ENCODE measurements at places on chromosomes 16 and 17. TPM values are rescaled to one million over a fixed set of nuclear protein-coding genes. Genes with fewer than 3 reads are reported as not detected.

The RUSF1 gene
- total RNA-seq: 52.5 TPM

The TUBD1 gene
- total RNA-seq: 7.9 TPM

The APOBR gene
- total RNA-seq: not detected

The CACNG3 gene
- total RNA-seq: not detected

The COPRS gene
- 107 TPM for total RNA-seq

The ABCA8 gene
- total RNA-seq: 23.7 TPM

The PMM2 gene
- total RNA-seq: 58.1 TPM

The NOL3 gene
- 14.6 TPM for total RNA-seq

The TP53TG3B gene
- not detected for total RNA-seq

The SPATA22 gene
- total RNA-seq: 1.3 TPM

The DPEP1 gene
- total RNA-seq: not detected

The ACADVL gene
- total RNA-seq: 205 TPM

The LRRC36 gene
- 0.43 TPM for total RNA-seq

The RANGRF gene
- total RNA-seq: 9.0 TPM

The VPS9D1 gene
- total RNA-seq: 12.5 TPM

The DHRS7C gene
- total RNA-seq: not detected

The ITGAD gene
- not detected for total RNA-seq

The KRT28 gene
- total RNA-seq: not detected

The RNF112 gene
- 3.5 TPM for total RNA-seq

The VASN gene
- 130 TPM for total RNA-seq

The RASD1 gene
- total RNA-seq: 13.9 TPM

The KRT24 gene
- not detected for total RNA-seq

The PERCC1 gene
- not detected for total RNA-seq

The ZG16B gene
- 3.7 TPM for total RNA-seq

The CSH1 gene
- total RNA-seq: not detected

The CCL18 gene
- total RNA-seq: not detected

The WNT3 gene
- total RNA-seq: 1.9 TPM

The AATK gene
- total RNA-seq: 0.22 TPM

The KLHL10 gene
- 0.13 TPM for total RNA-seq

The KCNJ12 gene
- total RNA-seq: 7.2 TPM

The LPCAT2 gene
- 19.6 TPM for total RNA-seq

The GPR179 gene
- total RNA-seq: under 0.01 TPM

The CDK5R1 gene
- 0.54 TPM for total RNA-seq

The CHST4 gene
- 0.26 TPM for total RNA-seq

The CCDC78 gene
- 0.97 TPM for total RNA-seq

The MARCHF10 gene
- not detected for total RNA-seq

The CRAMP1 gene
- 9.4 TPM for total RNA-seq

The NOD2 gene
- total RNA-seq: 0.52 TPM

The MED1 gene
- total RNA-seq: 28.9 TPM

The TERF2IP gene
- total RNA-seq: 47.2 TPM

The EPX gene
- not detected for total RNA-seq

The COPZ2 gene
- 174 TPM for total RNA-seq

The C16orf54 gene
- total RNA-seq: not detected

The KRT39 gene
- not detected for total RNA-seq

The CDR2L gene
- total RNA-seq: 15.2 TPM

The MEFV gene
- total RNA-seq: 0.13 TPM

The SRP68 gene
- 33.6 TPM for total RNA-seq

The TBC1D3G gene
- total RNA-seq: not detected

The ENPP7 gene
- not detected for total RNA-seq

The CCL2 gene
- 185 TPM for total RNA-seq

The SKAP1 gene
- not detected for total RNA-seq

The TMC8 gene
- total RNA-seq: not detected

The HOXB9 gene
- not detected for total RNA-seq

All from articular chondrocyte of knee joint (primary cell).